ENCODE measurements at places on chromosomes 6 and 20. TPM values are rescaled to one million over a fixed set of nuclear protein-coding genes. Genes with fewer than 3 reads are reported as not detected.

OR12D3 gene
- not detected for total RNA-seq

FUT9 gene
- total RNA-seq: not detected

IL20RA gene
- total RNA-seq: 0.33 TPM

MAP1LC3A gene
- 52.8 TPM for total RNA-seq

RAD21L1 gene
- total RNA-seq: not detected

DUSP15 gene
- total RNA-seq: not detected

PTK6 gene
- total RNA-seq: not detected

CCN5 gene
- 25.3 TPM for total RNA-seq

SLPI gene
- total RNA-seq: not detected

ATXN1 gene
- 37.8 TPM for total RNA-seq

PSORS1C1 gene
- total RNA-seq: 0.29 TPM

SYNJ2 gene
- 69.5 TPM for total RNA-seq

GSTA2 gene
- total RNA-seq: not detected
